Epithelial cell of proximal tubule (primary cell): ENCODE measurements at places on chromosomes 2 and 18. TPM values are rescaled to one million over a fixed set of nuclear protein-coding genes. Genes with fewer than 3 reads are reported as not detected.
A peak's percentile ranks its signal among the peaks of the same experiment; 100 is the strongest.

Gene VIL1
- not detected in 2 replicates for total RNA-seq

Gene AKAIN1
- not detected in 2 replicates for total RNA-seq

DNA sequence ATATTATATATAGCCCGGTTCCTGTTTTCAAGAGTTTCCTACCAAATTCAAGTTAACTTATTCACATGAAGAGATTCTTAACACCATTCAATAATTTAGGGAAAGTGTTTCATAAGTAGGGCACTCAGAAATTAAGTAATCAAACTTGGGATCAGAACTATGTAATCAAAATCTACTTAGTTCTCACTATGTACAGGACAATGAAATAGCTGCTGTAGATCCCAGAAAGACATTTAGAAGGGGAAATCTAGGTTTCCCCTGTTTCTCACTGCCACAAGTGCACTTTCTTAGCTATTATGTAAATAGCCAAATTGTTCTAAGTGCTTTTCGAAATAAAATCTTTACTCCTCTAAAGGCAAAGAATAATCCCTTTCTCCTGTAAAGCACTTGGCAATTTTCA, 493.6 kb upstream of the SETBP1 start:
- no peak for DNase-seq

- DNase-seq: no peak
Observed at GRCh38 chr2:12770300-12770968, 53.7 kb downstream of the TRIB2 start.

- no peak for DNase-seq
Observed at GRCh38 chr18:79588636-79589481, 90.7 kb upstream of the CTDP1 start.

- peak; percentile 15 for DNase-seq
Observed at GRCh38 chr2:157404363-157404762, 39.5 kb downstream of the CYTIP start.

Gene FSIP2
- under 0.01 and 0.35 TPM in 2 replicates for total RNA-seq

Gene CDCA7
- total RNA-seq: 34.7 and 55.4 TPM in 2 replicates

- no peak for DNase-seq
Observed at GRCh38 chr2:240796543-240797499, 23.2 kb downstream of the KIF1A start.

Gene LRP2
- total RNA-seq: 0.17 TPM in 1 of 2 replicates, not detected in the other

Gene CROCC2
- not detected in 2 replicates for total RNA-seq

Gene TUBA4B
- total RNA-seq: 0.52 TPM in 1 of 2 replicates, not detected in the other

DNA sequence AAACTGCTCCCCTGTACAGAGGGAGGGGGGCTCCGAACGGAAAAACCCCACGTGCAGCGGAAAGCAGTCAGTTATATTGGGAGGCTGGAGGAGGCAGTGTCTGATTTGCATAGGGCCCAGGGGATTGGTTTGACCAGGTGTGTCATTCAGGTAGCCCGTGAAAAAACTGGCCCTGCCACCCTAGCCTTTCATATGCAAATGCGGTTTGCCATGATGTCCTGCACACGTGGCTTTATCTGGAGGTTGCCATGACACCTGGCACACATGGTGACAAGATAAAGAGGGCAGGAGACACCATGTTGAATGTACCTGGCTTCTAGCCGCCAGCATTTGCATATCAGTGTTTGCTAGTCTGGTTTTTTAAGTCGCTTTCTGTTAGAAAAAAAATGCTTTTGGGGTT, 20.5 kb downstream of the SLC25A52 start:
- no peak for DNase-seq

DNA sequence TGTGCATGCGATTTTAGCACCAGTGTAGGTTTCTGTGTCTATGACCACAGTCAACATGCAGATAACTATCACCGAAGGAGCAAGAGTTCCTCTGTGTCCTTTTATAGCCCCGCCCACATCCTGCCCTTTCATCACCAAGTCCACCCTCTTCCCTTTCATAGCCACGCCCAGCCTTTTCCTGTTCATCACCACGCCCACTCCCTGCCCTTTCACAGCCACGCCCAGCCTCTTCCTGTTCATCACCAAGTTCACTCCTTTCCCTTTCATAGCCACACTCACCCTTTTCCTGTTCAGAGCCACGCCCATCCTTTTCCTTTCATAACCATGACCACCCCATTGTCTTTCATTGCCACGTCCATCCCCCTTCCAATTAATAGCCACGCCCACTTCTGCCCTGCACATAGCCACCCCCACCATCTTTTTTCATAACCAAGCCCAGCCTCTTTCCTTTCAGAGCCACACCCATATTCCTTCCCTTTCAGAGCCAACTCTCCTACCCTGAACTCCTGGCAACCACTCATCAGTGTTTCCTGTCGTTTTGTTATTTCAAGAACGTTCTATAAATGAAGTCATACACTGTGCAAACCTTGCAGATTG, 273.9 kb downstream of the MYT1L start:
- DNase-seq: no peak

DNA sequence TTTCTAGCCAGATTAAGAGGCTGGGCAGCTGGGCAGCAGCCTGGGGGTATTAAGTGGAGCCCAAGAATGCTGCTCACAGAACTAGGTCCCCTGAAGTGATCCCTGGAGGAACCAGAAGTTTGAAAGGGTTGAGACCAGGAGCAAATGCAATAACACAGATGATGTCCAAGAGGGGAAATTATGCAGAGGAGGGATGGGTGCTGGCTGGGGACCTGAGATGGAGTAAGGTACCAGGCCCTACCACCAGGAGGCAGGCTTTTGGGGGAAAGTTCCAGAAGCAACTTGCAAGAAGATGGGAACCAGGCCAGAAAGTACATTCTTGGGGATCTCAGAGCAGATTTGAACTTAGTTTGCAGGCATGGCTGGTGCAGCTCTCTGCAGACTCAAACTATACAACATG, 175.1 kb downstream of the NCK2 start:
- no peak for DNase-seq
